ENCODE measurements at places on chromosomes 1 and 21. TPM values are rescaled to one million over a fixed set of nuclear protein-coding genes. Genes with fewer than 3 reads are reported as not detected.

The ANKRD35 gene
- not detected for total RNA-seq

The DAB1 gene
- 0.42 TPM for total RNA-seq

The OR2M3 gene
- total RNA-seq: not detected

The MANEAL gene
- 1.0 TPM for total RNA-seq

The KIF17 gene
- total RNA-seq: not detected

The DUSP10 gene
- 4.2 TPM for total RNA-seq

The SORT1 gene
- total RNA-seq: 2.5 TPM

The CD53 gene
- 295 TPM for total RNA-seq

The GPR37L1 gene
- total RNA-seq: not detected

The G0S2 gene
- total RNA-seq: not detected

The NPR1 gene
- total RNA-seq: not detected

The NUDC gene
- total RNA-seq: 48.8 TPM

The LCE3D gene
- not detected for total RNA-seq

The AGO3 gene
- 40.8 TPM for total RNA-seq

The NEK2 gene
- 0.16 TPM for total RNA-seq

The ELF3 gene
- 1.5 TPM for total RNA-seq

The ASH1L gene
- total RNA-seq: 96.5 TPM

The FNDC10 gene
- 3.7 TPM for total RNA-seq

Measured in naive thymus-derived CD8-positive, alpha-beta T cell (primary cell).